ENCODE measurements at places on chromosomes 2 and 18. TPM values are rescaled to one million over a fixed set of nuclear protein-coding genes. Genes with fewer than 3 reads are reported as not detected.

Gene HEATR5B
- total RNA-seq: 8.8 TPM

Gene CFAP210
- total RNA-seq: not detected

Gene NT5C1B
- not detected for total RNA-seq

Gene MFF
- 99.4 TPM for total RNA-seq

Gene PIEZO2
- 7.5 TPM for total RNA-seq

Gene SLC23A3
- not detected for total RNA-seq

Gene SLC4A3
- total RNA-seq: 12.2 TPM

Gene HAAO
- 2.2 TPM for total RNA-seq

Gene LINC00305
- total RNA-seq: not detected

Gene SMYD1
- not detected for total RNA-seq

Gene ZAP70
- not detected for total RNA-seq

Gene NTSR2
- total RNA-seq: not detected

Gene ZBTB7C
- total RNA-seq: under 0.01 TPM

Gene TFCP2L1
- 12.3 TPM for total RNA-seq

Gene SCG2
- 0.06 TPM for total RNA-seq

Gene COPS8
- 110 TPM for total RNA-seq

Gene RIT2
- total RNA-seq: not detected

Gene PROM2
- total RNA-seq: 5.1 TPM

Gene ADD2
- total RNA-seq: 23.0 TPM
